ENCODE measurements at places on chromosomes 1 and 21.
A peak's percentile ranks its signal among the peaks of the same experiment; 100 is the strongest.

DNA sequence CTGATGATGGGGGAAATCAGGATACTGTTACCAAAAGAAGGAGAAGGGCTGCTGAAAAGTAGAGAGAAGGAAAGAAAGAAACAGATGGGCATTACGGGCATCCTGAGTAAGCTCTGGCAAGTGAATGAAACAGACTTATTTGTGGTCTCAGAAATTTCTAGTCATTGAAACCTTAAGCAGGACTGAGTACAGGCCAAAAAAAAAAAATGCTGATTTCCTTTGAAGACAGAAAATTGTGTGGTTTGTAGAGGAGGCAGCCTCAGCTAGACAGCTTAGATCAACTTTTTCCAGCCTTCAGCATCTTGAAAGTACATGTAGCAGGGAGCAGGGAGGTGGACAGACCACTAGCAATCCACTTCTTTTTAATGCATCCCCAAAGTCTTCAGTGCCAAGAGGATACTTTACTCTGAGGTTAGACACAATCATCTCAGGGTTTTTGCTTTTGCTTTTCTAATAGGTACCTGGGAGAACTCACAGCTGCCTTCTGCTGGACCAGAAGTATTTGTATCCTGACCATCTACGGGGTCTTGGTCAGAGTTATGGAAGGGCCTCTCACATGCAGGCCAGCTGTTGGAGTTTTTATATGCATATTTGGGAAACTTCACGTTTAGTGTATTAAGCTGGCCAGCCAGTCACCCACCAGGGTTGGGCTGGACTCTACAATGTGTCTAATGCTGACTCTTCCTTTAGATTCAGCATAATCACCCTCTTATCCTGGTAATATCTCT is 10.6 kb upstream of the CAPZB start:
- DNase-seq = no peak

DNA sequence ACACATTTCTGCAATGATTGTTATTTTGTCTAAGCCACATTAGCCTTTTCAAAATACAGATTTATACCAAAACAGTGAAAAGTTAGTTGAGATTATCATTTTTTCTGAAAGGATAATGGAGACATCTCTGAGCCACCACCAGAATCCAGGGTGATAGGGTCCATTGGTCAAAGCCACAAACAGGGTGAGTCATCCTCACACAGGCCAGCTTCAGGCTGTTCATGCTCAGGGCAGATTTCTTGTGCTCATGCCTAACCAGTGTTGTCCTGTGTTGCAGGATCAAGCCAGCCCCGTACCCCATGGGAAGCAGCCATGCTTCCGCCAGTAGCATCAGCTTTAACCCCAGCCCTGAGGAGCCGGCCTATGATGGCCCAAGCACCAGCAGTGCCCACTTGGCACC is 13.4 kb downstream of the ELOA start:
- DNase-seq = no peak

DNA sequence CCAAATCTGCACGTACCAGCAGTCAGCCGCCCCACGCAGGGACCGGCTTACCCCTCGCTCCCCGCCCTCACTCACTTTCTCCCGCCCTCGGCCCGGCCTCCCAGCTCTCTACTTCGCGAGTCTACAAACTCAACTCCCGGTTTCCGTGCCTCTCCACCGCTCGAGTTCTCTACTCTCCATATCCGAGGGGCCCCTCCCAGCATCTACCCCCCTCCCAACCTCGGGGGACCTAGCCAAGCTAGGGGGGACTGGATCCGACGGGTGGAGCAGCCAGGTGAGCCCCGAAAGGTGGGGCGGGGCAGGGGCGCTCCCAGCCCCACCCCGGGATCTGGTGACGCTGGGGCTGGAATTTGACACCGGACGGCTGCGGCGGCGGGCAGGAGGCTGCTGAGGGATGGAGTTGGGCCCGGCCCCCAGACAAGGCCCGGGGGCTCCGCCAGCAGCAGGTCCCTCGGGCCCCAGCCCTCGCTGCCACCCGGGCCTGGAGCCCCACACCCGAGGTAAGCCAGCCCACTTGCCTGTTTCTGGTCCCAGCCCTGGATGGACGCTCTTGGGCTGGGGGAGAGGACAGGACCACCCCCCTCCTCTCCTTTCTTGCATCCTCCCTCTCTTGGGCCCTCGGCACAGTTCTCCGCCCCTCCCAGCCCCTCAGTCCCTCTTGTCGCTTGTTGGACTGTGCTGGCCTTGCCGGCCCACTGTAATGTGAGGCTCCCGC is at the start of gene ARTN:
Gene ARTN (plus strand): TSS at position 416 of the 715 bp plus-strand sequence. CDS start 1,856 bp downstream, outside the sequence.
- DNase-seq = no peak

DNA sequence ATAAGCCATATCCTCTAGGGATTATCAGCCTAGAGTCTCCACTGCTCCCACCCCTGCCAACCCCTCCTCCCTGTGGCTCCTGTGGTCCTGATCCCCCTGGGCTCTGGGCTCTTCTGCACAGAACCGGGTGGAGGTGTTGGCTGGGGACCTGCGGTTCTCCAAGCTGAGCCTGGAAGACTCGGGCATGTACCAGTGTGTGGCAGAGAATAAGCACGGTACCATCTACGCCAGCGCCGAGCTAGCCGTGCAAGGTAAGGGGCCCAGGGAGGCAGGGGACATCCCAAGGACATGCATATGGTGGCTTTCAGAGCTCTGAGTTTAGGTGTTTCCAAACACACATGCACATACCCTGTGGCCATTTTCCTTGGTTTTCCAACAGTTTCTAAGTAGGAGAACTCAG is 19.3 kb downstream of the CNTN2 start:
- no peak for DNase-seq

DNA sequence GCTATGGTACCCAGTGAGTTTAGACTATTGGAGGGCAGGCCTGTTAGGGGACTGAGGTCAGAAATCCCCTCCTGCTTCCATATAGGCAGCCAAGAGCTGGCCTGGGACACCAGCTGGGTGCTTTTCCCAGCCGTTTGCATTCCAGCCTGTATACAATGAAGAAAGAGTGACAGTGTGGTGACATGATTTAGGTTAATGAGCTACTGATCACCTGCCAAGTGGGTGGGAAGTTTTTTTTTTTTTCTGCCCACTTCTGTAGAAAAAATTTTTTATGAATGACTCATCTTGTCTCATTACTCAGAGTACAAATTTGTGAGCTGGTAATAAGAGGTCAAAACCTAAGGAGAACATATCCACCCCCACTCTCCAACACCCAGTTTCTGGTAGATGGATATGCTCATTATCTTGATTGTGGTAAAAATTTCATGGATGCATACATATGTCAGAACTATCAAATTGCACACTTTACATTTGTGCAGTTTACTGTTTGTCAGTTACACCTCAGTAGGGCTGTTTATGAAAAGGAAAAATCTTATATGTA is 16.4 kb upstream of the CGN start:
- DNase-seq = no peak

DNA sequence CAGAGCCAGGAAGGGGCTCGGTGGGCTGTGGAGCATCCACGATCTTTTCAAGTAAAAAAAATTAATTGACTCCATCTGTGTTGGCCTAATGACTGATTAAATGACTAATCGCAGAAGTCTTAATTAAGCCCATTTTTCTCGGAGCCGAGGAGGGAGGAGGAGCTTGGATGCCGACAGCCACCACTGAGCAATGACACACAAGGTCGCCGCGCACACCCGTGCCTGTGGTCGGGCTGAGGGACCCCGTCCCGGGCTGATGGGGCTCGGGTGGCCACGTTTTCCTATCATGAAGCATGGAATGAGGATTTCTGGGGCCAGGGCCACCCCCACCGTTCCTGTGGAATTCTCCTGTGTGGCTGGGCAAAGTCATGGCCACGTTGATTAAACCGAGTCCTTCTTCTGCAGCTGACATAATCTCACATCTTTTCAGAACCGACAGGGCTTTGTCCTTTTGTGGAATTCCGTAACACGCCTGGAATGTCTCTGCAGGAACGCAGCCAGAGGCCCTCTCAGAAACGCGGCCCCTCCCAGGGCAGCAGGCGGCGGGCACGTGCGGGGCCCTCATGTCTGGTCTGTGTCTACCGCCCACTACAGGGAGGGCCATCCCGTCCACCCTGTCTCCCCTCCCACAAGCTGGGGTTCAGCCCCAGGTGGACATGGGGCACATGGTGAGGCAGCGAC is 60.7 kb downstream of the MORN1 start:
- DNase-seq = no peak

- no peak for DNase-seq
Measured at GRCh38 chr1:104797982-104798381, 1048.3 kb downstream of the AMY1C start.

- DNase-seq = no peak
Measured at GRCh38 chr21:36852293-36852692, 114.2 kb downstream of the HLCS start.

DNA sequence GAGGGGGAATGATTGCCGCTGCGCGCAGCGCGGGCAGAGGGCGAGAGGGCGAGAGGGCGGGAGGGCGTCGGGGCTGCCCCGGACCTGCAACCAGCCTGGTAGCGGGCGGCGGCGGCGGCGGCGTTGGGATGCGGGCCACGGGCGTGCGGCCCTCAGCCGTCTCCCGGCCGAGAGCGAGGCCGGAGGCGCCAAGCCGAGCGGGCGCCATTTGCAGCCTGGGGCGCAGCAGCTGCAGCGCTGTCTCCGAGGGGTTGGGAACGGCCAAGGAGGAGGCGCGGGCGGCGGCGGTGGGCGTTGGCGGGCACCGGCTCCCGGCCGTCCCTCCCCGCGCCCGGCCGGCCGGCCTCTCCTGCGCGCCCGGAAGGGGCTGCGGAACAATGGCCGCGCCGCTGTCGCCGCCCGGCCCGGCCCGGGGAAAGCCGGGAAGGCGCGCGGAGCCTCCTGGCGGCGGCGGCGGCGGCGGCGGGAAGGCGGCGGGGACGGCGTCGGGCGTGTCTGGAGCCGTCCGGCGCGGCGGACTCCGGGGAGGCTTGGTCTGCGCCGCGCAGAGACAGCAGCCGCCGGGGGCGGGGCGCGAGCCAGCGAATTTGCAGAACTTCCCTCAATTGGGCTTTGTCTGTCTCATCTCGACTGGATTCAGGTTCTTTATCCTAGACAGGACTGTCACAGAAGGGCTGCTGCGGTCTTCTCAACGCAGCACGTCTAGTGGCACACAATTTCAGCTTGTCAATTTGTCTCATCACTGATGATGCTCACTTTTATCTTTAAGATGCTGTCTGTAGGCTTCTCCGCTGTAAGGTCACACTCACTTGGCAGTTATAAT is 35.7 kb downstream of the ZBTB8B start:
- peak; percentile 1 for DNase-seq

DNA sequence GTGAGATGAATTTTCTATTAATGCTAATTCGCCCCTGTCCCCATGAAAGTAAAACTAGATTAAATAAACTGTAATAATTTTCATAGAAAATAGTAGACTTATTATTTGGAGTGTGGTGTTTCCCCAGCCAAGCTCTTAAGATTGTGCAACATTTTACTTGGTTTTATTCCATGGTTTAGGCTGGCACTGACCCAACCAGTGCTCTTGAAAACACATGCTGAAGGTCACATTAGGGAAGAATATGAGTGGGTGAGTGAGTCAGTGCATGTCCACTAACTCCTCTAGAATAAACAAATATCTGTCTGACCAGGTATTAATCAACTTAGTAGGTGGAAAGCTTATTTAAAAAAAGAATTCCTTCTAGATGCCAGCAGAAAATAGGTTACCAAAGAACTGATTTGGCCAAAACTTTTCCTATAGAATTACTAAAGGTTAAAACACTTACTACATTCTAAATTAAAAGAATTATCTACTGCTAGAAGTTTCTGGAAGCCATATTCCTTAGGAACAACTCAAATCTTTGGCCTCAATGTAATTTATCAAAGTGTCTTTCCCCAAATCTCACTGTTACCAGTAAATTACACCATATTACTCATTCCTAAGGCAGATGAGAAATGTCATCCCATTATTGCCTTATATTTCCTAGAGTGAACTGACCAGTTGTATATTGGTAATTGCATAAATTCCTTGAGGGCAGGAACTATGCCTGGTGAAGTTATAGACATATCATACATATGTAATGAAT is 89.7 kb upstream of the RGS1 start:
- no peak for DNase-seq

DNA sequence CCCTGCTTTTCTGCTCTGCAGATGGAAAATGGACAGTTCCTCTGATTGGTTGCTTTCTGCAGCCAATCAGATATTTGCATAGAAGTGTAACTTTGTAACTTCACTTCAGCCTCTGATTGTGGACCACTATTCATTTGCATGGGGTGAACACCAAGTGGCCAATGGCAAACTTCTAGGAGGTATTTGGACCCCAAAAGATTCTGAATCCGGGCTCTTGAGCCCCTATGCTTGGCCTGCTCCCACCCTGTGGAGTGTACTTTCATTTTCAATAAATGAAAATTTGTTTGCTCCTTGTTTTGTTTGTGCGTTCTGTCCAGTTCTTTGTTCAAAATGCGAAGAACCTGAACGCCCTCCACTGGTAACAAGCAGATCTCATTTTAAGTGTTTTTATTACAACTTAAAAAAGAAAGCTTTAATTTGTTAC is 6.4 kb upstream of the GSTM4 start:
- DNase-seq = no peak

DNA sequence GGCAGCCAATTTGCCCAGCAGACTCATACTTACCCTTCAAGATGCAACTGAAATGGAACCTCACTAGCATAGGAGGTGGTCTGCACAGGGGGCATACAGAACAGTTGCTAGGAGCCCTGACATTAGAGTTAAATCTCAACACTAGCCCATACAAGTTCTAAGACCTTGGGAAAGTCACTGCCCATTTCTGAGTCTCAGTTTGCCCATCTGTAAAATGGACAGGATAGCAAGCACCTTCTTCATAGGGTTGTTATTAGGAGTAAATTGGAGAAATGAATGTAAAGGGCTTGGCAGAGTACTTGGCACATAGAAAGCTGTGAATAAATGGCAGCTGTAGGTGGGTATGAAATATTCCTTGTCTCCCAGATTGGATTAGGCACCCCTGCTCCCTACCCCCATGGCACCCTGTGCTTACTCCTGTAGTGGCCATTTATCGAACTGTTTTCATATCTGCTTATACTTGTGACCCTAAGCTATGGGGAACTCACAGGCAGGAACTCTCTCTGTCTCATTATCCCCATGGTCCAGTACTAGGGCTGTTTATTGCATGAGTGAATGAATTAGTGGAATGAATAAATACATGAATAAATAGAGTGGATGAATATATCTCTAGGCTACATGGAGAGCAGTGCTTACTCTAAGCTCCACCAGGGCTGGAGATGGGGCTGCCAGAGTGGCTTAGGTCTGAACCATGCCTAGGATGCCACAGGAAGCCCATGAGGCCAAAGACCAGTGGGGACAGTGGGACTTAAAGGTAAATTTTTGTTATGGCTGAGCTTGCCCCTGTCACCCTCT is 152.6 kb downstream of the PLPP3 start:
- no peak for DNase-seq

DNA sequence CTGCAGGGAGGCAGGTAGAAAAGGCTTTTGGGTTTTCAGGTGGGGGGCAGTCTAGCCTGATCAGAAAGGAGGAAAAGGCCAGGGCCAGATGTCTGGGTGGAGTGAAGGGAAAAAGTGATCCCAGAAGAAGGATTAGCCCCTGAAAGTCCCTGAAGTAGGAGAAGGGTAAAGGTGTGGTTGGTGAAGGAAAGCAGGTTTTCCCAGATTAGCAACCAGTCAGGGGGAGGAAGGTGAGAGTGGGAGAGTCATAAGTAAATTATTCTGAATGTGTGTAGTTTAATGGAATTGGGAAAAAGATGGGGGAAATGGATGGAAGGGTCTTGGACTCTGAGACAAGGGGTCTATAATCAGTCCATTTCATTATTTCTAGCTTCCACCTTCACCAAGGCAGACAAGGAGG is 647 bp upstream of the SPRR1A start:
- DNase-seq = no peak

- no peak for DNase-seq
Measured at GRCh38 chr1:29875557-29876028, 639.3 kb downstream of the PTPRU start.

GRCh38 chr1:32709476-32709875 is 6.9 kb upstream of the SYNC start:
- DNase-seq = no peak
